GM12878 (cell line): ENCODE measurements at places on chromosomes 12 and 14.

DNA sequence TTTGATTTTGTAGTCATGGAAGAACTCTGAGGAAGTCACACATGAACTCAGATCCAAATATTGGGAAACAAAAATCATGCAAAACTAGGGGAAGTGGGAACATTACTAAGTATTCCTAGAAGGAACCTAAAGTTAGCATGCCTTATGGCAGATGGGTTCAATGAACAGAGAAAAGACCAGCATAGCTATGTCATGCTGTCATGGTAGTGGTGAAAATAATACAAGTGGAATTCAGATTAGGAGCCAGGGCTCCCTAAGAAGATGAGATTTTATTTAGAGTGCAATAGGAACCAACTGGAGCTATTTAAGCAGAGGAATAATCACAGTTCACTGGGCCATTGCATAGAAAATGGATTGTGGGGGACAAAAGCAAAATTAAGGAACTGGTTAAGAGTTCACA lies 134.0 kb downstream of the DIO2 start:
- DNase-seq, result no peak

DNA sequence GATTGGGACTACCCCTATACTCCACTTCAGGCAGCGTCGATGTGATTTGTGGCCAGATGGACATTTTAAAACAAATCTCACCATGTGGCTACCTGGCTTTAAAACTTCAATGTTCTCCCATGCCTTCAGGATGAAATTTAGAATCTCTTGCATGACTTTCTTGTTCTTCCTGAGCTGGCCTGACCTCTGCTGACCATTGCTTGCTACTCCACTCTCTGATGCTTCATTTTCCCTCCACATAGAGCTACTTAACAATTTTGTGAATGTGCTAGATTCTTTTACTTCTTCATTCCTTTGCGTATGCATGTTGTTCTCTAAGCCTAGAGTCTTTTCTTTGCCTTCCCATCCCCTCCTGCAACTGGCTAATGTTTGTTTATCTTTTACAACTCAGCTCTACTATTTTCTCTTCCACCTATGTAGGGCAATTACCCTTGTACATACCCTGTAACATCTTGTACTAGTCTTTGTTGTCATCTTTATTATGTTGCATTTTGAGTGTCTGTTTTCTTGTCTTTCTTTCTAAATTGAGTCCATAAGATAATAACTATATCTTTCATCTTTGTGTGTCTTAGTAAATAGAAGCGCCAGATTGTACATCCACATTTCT lies 41.2 kb downstream of the YLPM1 start:
- no peak for DNase-seq

GRCh38 chr12:132146772-132147422 lies 2.6 kb downstream of the NOC4L start:
- no peak for DNase-seq

DNA sequence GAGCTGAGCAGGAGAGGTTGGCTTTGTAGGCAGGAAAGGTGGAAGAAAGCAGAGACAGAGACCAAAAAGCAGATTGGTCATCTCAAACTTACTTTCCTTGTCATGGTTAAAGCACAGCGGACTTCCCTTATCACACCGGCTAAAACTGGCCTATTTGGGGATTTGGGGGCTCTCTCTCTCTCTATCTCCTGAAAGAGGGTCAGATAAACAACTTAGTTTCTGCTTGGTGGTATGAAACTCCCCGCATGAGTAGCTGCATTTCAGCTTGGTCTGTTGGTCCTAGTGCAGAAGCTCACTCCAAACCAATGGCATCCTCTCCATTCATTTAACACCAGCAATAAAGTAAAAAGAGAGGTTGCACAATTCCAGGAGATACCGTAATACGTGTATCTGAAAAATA lies 57.1 kb downstream of the TNFAIP2 start:
- no peak for DNase-seq

GRCh38 chr14:66634876-66635275 lies 126.9 kb downstream of the GPHN start:
- DNase-seq, result no peak

- no peak for DNase-seq
Measured at GRCh38 chr12:6074979-6075585, 49.4 kb downstream of the VWF start.

DNA sequence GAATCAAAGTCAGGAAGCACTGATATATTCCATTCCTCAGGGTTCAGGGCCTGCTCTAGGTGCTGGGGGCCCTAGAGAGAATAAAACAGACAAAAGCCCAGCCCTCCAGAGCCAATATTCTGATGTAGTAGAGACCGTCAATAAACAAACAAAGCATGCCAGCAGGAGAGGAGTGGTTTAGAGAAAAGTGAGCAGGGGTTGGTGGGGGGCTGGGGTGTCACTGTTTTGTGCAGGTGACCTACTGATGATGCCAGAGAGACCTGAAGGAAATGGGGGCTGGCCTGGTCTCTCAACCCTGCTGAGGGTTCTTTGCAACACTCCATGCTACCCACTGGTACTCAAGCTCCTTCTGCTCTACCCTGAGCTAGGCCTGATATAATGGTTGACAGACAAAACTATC lies 26.5 kb downstream of the IL26 start:
- DNase-seq, result no peak

DNA sequence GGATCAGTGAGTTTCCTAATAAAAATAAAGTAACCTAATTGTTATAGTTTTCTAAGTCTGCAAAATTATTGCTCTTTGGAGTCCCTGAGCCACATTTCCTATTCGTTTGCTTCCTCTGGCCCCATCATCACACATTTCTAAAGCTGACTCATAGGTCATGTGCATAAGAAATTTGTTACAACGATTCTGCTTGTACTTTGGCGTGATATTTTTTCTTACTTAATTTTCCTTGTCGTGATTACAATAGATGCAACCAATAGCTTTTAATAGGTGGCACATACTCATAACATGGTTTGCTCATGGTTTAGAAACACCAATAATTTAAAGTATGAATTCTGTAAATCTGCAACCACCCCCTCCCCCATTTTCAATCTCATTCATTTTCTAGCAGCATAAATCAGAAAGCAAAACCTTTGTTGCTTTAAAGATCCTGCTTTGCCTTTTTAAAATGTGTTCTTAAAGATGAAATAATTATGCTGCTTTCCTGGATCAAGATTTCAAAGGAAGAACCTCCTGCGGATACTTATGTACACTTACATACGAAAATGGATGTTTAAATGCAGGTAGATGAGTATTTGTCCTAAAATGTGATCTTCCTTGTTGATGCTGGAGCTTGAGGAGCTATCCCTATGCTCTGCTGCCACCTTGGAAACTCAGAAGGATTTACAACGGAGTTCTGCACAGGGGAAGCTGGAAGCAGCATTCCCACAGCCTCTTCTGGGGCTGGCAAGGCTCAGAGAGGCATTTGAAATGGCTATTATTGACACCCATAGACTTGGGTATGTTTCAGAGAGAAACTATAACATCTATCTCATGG lies 1.7 kb upstream of the FLRT2 start:
- DNase-seq, result no peak

DNA sequence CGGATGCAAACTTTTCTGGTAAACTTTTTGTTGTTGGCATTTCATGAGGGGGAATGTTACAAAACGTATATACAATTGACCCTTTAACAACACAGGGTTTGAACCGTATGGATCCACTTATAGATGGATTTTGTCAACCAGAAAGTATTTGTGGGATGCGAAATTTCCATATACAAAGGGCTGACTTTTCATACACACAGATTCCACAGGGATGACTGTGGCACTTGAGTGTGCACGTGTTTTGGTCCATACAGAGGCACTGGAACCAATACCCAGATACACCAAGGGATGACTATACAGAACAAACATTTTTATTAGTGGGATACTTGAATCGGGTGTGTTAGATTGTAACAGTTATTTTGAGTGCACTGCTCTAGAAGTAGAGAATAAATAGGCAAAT lies 29.8 kb upstream of the CCT2 start:
- no peak for DNase-seq

DNA sequence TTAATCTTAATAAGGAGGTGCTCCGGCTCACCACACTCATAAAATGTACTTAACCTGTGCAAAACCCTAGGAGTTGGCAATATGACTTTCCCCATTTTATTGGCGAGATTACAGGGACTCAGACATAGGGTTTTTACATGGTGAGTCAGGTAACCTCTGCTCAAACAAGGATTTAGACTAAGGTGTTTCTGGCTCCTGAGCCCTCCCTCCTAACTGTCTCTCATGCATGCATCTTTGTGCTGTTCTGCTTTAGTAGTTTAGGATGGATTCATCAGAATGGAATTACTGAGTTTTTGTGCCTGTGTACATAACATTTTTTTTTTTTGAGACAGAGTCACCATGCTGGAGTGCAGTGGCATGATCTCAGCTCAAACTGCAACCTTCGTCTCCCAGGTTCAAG lies 993.3 kb upstream of the TMEM132C start:
- DNase-seq, result no peak

DNA sequence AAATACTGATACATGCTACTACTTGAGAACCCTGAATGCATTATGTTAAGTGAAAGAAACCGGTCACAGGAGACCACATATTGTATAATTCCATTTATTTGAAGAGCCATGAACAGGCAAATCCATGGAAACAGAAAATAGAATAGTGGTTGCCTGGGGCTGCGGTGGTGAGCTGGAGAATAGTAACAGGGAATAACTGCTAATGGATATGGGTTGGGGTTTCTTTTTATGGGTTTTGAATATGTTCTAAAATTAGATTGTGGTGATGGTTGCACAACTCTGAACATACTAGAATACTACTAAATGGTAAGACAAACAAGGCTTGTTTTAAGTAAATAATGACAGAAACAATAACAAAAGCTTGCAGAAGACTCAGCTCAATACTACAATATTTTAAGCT lies 293.0 kb downstream of the BTG1 start:
- DNase-seq, result no peak

DNA sequence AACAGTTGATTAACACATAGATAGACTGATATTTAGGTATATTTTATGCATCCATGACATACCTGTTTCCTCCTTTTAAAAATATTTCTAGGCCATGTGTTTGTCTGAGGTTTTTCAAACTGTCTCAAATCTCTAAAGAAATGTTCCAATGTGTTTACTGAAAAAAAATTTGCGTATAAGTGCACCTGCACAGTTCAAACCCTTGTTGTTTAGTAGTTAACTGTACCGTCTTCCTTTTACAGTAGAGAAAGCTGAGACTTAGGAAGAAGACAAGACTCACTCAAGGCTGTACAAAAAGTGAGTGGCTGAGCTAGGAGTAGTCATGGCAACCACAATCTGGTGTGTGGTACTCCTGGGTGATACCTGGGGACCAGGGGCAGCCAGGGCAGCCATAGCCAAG lies 934.6 kb downstream of the VRK1 start:
- DNase-seq, result no peak

GRCh38 chr12:49328816-49329215 lies 5.8 kb downstream of the TROAP start:
- no peak for DNase-seq

GRCh38 chr14:64495252-64495651 lies 8.4 kb downstream of the ZBTB25 start:
- no peak for DNase-seq

DNA sequence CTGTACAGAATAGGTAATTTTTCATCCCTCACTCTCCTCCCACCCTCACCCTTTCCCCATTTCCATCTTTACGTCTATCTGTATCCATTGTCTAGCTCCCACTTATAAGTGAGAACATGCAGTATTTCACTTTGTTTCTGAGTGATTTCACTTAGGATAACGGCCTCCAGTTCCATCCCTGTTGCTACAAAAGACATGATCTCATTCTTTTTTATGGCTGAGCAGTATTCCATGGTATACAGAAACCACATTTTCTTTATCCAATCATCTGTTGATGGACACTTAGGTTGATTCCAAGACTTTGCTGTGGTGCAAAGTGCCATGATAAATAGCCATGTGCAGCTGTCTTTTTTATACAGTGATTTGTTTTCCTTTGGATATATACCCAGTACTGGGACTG lies 16.4 kb downstream of the EEA1 start:
- no peak for DNase-seq

DNA sequence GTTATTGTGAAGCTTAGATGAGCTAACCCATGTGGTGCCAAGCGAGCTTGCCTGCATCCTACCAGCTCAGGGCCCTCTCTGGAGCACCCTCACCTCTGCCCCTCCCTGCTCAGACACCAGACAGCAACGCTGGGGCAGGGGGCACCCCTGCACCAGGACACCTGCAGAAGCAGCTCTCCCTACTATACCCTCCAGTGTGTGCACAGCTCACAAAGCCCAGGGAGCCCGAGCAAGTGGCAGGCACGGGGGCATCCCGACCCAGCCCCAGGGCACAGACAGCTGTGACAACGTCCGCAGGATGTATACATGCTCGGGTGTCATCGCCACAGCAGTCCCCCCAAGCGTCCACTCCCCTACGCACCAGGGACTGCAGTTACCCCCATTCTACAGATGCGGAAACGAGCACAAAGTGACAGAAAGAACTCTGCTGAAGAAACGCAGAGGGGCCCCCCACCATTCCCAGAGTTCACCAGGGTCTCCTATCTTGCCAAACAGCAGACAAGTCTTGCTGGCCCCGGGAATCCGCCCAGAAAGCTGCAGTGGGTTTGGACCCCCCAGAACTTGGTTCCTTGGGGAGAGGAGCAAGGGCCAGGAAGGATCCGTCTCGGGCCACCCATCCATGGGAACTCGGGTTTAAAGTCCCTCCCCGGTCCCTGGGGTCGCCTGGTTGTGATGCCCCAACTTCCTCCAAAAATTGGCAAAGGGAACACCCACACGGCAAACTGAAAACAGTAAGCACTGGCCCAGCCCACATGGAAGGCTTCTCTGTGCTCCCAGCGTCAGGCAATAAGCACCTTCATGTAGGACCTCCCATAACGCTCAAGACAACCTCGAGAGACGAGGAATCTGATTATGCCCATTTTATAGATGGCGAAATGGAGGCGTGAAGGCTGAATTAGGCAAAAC lies 12.0 kb downstream of the NCOR2 start:
- DNase-seq, result no peak

DNA sequence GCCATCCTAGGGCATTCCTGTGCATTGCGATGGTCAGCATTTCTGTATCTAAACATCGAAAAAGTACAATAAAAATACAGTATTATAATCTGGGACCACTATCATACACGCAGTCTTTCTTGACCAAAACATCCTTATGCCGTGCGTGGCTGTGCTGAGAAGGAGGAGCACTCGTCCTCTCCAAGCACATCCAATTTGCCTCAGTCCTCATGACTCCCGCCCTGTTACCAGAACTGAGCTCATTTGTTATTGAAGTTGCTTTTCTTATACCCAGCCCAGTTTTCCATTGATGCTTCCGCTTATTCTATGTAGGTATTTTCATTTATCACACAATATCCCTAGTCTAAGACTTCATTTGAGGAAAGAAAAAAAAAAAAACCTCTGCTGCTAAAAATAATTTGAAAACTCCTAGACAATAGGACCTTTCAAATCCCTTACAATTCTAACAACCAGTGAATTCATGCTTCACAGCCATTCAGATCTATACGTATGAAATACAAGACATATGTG lies 236.9 kb upstream of the PLEKHG7 start:
- no peak for DNase-seq

- no peak for DNase-seq
Measured at GRCh38 chr12:96882862-96883261, 24.2 kb upstream of the NEDD1 start.

GRCh38 chr12:109170324-109170723 lies 53.9 kb downstream of the ACACB start:
- no peak for DNase-seq

GRCh38 chr14:74077401-74077800 lies 6.9 kb downstream of the ALDH6A1 start:
- no peak for DNase-seq

GRCh38 chr14:54489318-54489683 lies 521 bp upstream of the GMFB start:
- DNase-seq, result no peak
